ENCODE measurements at places on chromosomes 2 and 18.

GRCh38 chr2:232400256-232401015 is 6.2 kb upstream of the ALPG start:
- DNase-seq, result no peak

GRCh38 chr2:219010162-219010756 is 17.0 kb upstream of the CRYBA2 start:
- no peak for DNase-seq

DNA sequence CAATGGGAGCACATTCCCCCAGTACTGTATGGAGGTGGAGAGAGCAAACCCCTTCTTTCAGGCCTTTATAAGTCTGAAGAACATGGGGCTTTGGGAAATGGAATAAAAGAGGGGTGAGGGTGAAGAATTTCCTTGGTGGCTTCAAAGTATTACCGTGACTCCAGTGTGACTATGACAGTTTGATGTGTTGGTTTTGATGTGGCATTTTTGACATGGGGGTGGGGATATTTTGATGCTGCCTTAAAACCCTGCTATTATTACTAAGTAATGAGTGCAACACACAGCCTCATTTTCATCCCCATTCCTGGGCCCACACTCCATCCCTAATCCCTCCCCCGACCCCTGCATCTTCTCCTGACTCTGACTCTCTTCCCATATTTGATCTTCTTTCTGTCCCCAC is 23.6 kb downstream of the QPCT start:
- DNase-seq, result no peak

DNA sequence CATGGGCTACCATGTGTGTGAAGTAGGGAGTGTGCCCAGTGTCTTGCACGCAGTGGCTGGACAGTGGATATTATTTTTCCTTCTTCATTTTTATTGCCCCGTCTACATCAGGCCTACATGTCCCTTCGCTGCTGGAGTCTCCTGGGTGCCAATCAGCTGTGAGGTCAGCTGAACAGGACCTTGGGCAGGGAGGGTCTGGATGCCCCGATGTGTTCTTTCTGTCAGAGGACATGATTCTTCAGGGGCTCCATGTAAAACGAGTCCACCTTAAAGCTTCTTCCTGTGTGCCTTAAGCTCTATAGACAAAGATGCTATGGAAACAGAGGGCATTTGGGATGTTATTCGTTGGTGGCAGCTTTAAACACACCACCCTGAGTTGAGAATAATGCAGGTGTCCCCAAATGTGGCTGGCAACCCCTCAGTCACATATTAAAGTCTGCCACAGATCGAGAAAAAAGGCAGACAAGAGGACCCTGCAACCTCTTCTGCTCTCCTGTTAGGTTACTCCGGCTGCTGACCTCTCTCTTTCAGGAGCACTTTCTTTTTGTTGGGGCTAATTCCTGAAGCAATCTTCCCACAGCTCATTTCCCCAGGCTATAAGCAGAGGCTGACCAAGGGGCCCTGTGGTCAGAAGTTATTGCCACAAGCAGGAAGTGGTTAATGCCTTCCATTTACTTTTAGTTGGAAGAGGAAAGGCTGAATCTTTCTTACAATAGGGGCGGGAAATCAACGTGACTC is 20.0 kb downstream of the GREB1 start:
- DNase-seq, result no peak
